ENCODE measurements at places on chromosomes 4 and X. TPM values are rescaled to one million over a fixed set of nuclear protein-coding genes. Genes with fewer than 3 reads are reported as not detected.

SPANXB1 gene
- not detected for total RNA-seq

NPY5R gene
- 0.30 TPM for total RNA-seq

DNA sequence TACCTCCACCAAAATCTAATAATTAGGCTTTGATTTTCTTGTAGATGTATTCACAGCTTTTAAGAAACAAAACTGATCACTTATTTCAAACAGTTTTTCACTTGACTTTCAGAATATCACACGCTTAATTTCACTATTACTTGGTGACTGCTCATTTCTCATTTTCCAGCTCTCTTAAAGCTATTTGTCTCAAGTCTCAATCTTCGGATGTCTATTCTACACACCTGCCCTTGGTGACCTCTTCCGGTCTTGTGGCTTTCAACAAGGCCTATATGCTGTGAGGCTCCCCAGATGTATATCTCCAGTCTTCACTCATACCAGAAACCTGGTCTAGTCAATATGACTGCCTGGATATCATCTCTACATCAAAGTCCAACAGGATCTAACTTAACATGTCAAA, 34.9 kb upstream of the ANXA10 start:
- no peak for DNase-seq

GRCh38 chr4:38129460-38130227, 169.4 kb downstream of the PTTG2 start:
- DNase-seq = no peak

DNA sequence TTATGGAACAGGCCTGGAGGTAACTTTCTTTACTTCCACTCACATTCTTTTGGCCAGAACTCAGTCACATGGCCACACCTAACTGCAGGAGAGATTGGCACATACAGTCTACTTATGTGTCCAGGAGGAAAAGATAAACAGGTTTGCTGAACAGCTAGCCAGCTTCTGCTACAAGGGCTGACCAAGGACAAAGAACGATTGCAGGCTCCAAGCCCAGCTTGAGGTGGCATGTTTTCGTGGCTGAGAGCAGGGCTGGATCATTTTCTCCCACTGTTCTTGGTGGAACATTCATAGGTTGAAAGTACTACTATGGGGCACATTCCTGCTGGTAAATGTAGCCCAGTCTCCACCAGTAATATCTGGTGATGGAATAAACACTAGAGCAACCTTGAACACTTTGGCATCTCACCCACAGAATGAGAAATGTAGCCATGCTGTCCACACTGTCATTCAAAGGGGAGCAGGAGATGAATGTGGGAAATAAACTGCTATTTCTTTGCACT, 28.2 kb downstream of the NHS start:
- no peak for DNase-seq

ENAM gene
- 8.9 TPM for total RNA-seq

FSTL5 gene
- not detected for total RNA-seq

DNA sequence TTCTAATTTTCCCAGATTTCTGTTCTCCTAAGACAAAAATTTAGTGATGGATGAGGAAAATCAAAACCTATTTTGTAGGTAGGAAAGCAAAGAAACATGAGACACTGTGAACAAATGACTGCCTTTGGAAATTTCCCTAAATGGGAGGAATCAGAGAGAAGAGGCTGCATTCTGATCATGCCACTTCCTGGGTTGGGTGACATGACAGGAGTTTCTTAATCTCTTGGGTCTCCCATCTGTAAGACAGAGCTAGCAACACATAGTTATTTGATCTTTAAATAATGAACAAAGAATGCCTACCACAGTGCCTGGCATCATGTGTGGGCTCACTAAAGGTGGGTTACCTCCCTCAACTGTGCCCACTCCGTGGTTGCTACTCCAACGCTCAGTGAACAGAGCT, 57.1 kb downstream of the CCDC149 start:
- DNase-seq = no peak

CSN1S1 gene
- not detected for total RNA-seq

SRPX2 gene
- total RNA-seq = 14.9 TPM

TMSB15C gene
- total RNA-seq = 0.30 TPM

DNA sequence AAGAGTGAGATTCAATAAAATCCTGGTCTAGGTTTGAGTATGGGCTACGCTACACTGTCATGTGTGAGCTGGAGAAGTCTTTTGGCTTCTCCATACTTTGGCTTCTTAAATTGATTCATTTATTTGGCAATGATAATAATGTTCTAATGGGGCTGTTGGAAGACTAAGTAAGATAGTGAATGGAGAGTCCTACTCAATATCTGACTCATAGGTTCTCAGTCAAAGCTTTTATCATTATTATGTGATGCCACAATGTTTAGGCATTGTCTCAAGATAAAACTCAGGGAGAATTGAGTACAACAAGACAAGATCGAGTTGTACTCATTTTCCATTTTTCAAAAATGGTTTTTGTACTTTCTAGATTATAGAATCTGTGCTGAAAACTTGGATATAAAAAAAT, 92.5 kb upstream of the VEGFC start:
- no peak for DNase-seq

DNA sequence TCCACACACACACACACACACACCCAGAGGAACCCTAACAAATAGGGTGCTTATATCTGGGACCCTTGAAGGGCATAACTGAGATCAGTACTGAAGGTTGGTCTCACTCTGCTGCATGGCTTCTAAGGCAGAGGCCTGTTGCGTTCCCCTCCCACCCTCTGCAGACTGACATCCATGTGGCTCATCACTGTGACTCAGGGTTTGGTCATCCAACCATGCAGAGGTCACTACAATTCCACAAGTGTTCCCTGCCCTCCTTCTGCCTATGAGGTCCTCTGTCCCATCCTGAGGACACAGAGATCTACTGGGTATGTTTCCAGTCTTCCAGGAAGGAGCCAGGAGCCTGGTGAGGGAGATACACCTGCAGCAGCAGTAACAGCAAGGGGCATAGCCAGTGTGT, 55.8 kb downstream of the XAGE2 start:
- no peak for DNase-seq

DNA sequence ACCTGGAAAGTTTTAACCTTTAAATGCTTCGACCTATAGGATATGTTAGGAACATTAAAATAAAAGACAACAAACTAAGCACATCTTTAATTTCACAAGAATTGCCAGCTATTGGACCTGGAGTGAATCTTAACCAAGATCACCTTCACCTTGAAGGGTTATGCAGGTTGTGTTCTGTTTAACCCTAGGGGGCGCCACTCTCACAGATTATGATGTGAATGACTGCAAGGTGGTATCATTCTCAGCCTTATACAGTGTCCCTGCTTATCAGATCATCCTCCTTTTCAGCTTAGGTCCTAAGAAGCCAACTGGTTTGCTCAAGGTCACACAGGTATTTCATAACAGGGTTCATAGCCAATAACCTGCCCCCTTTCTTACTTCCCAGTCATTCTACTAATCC, 23.5 kb downstream of the INTS6L start:
- DNase-seq = no peak

RNF175 gene
- total RNA-seq = 5.3 TPM

ADH7 gene
- not detected for total RNA-seq

- no peak for DNase-seq
These were observed 55.1 kb downstream of the RAB40A start for GRCh38 chrX:103464072-103464773.

DNA sequence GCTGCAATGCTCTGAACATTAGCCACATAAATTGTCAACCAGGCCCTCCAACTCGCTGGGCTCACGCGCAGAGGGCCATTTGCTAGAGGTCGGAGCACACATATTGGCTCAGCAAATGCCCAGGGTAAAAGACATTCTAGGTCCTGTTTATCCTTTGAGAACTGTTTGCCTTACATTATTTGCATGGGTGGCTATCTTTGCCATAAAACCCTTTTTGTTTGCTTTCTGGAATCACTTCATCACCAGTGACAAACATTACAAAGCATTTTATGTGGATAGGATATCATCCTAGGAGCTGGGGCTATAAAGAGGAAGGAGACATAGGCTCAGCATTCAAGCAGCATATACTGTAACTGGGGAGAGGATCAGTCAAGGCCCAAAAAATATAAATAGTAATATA, 149.2 kb upstream of the RAI2 start:
- DNase-seq = no peak

DNA sequence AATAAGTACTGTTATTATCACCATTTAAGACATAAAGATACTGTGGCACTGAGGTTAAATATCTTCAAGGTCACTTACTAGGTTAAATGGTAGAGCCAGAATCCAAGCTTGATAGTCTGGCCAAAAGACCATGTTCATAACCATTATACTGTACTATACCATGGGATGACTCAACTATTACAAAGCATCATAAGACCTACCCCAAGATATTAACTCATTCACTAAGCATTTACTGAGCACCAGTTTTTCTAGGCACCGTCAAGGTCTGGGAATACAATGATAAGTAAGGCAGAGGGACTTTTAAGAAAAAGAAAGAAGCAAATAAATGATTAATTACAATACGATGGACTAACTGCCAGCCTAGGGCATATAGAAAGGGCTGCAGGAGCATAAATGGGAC, 95.5 kb upstream of the KCTD8 start:
- DNase-seq = no peak

GRCh38 chr4:3436798-3437581, 4.8 kb upstream of the HGFAC start:
- no peak for DNase-seq

DNA sequence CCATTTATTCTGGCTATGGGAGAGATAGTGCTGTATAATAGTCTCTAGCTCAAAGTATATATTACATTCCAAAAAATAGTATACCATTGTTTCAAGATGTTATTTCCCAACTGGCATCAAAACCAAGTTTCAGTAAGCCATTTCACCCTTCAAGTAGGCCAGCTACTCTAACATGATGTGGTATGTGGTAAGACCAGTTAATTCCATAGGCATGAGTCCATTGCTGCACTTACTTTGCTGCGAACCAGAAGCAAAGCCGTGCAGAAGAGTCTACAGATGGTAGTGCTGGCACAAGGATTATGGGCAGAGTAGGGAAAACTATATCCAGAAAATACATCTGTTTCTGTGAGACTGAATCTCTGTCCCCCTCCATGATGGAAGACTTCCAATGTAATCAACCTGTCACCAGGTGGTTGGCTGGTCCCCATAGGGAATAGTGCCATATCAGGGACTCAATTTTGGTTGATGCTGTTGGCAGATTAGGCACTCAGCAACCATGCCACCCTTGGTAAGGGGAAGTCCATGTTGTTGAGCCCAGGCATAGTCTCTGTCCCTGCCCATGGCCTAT, 49.8 kb upstream of the HSD17B10 start:
- no peak for DNase-seq

Data from right atrium auricular region (tissue), 2 donors.